Activated CD4-positive, alpha-beta T cell treated with anti-CD3 and anti-CD28 coated beads for 4 hours (primary cell): ENCODE measurements at places on chromosomes 2 and 18.

GRCh38 chr2:158766524-158766923, 28.6 kb upstream of the DAPL1 start:
- no peak for DNase-seq

DNA sequence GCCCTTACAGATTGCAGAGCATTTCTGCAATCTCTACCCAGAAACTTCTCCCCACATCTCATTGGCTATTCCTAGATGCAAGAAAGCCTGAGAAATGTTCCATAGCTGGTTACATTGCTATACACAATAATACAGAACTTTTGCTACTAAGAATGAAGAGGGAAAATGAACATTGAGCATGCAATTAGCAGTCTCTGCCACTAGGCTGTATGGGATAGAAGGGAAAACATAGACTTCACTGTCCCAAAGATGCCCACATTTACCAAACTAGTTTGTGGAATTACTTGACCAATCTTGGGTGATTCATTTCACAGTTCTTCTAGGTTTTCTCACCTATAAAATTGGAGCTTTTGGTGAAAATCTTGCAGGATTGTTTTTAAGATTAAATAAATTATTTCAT, 265.7 kb upstream of the NT5C1B start:
- DNase-seq, result no peak

GRCh38 chr18:57698571-57699276, 77.1 kb upstream of the NARS1 start:
- DNase-seq, result no peak

DNA sequence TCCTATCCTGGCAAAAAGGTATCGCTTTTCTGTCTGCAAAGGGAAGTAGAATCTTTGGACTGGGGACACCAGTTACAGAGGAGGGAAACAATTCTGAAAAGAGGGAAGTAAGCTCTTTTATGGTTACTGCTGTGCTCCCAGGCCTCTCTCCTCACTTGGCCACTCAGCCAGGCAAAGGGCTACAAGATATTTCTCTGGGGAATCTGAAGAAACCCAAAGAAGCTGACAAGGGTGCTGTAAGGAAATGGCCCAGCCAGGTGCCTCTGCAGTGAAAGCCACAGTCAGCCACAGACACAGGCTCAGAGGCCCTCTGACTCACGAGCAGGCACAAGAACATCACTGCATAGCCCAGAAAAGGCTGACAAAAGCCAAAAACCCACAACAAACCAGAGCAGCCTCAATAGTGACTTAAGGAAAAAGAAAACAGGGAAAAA, 5.8 kb downstream of the HDLBP start:
- peak; percentile 69 for DNase-seq

DNA sequence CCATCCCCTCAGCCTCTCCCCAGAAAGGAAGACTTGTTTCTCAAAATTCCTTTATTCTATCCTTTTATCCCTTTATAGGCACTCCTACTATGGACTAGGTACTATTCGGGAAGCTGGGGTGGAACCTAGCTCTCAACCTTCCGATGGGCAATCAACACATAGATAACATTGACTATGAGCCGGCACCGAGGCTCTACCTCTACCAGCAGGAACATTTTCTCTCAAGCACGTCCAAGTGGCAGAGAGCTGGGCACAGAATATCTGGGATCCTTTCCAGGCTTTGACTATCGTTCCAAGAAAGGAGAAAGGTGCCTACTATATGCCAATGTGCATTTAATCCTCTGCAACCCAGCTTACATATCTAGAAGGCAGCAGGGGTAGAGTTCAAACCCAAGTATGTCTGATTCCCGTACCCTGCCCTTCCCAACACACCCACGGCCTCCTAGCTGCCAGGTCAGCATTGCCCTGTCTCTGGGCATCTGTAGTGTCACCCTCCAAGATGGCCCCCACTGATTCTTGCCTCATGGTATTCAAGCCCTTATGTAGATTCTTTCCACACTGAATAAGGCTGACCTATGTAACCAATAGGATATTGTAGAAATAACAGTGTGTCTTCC, 28.3 kb downstream of the TNS1 start:
- DNase-seq, result no peak

- no peak for DNase-seq
Measured at GRCh38 chr2:240250985-240251847, 110.8 kb upstream of the OTOS start.

GRCh38 chr2:176370467-176371171, 101.4 kb downstream of the MTX2 start:
- DNase-seq, result no peak

GRCh38 chr2:232887171-232887850, 17.2 kb downstream of the SNORC start:
- DNase-seq, result no peak

DNA sequence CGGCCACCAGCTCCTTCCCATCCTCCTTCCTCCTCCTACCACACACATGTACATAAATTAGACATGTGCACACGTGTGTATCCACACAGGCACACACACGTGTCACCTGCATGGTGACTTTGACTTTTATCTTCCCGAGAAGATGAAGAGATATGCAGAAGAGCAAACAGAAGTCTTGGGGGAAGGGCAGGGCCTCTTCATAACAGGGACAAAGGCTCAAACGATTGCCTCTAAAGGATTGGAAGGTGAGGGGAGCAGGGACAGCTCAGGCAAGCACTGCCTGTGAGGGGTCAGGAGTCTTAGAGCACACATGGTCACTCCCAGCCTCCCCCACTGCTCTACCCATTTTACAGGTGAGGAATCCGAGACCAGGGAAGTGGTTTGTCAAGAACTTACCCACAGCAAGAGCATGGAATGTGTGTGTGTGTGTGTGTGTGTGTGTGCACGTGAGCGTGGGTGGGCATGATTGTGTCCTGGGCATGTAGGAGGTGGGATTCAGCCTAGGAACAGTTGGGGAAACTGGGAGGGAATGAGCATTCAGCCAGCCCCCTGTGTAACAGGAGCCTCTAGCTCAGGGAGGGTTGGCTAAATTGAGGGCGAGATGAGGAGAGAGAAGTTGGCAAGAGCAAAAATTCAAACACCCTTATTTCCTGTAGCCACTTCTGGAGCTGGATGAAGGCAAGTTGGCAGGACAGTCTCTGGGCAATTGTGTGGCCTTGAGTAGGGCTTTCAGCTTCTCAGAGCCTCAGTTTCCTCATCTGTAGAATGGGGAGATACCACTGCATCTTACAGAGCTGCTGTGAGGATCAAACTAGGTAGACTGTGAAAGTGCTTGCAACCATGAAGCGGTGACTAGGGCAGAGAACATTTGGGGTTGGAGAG, 24.2 kb downstream of the CIB4 start:
- DNase-seq, result no peak

DNA sequence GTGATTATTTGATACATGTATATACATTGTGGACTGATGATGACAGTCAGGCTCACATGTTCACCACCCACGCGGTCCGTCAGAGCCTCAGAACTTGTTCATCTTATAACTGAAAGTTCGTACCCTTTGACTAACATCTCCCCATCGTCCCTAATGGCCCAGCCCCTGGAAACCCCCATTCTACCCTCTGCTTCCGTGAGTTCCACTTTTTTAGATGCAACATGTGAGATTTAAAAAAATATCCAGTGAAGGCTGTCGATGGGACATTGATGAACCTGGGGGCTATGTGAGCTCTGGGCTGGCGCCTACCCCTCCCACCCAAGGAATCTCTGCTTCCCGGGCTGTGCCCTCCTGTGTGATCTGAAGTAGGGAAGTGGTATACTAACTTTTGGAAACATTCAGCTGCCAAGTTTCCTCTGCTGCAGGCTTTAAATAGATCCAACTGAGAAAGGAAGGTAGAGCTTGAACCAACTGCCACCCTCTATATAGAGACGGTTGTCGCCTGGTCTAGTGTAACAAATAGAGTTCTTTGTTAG, 163.8 kb downstream of the FAM210A start:
- DNase-seq, result peak; percentile 79

GRCh38 chr2:68925295-68925896, 27.3 kb downstream of the GKN2 start:
- peak; percentile 72 for DNase-seq

DNA sequence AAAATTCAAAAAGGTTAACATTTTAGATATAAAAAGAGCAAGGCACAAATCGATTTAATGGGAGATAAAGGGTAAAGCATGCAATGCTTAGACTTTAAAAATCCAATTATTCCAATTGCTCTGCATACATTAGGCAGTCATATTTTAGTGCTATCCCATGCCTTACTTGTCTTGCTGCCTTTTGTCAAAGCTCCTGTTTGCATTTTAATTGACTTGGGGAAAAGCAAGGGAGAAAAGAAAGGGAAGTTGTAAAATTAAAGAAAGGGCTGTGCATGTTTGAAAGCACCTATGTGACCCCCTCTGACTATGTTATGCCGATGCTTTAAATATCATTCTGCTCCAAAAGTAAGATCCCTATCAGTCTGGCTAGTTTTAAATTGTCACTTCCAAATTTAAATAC, 193.7 kb upstream of the VWC2L start:
- DNase-seq, result no peak

- DNase-seq, result no peak
Measured at GRCh38 chr2:226211439-226211838, 588.2 kb downstream of the IRS1 start.

GRCh38 chr2:231612109-231612455, 19.4 kb downstream of the TEX44 start:
- DNase-seq, result no peak

- no peak for DNase-seq
Measured at GRCh38 chr2:23260621-23261020, 124.4 kb upstream of the KLHL29 start.

DNA sequence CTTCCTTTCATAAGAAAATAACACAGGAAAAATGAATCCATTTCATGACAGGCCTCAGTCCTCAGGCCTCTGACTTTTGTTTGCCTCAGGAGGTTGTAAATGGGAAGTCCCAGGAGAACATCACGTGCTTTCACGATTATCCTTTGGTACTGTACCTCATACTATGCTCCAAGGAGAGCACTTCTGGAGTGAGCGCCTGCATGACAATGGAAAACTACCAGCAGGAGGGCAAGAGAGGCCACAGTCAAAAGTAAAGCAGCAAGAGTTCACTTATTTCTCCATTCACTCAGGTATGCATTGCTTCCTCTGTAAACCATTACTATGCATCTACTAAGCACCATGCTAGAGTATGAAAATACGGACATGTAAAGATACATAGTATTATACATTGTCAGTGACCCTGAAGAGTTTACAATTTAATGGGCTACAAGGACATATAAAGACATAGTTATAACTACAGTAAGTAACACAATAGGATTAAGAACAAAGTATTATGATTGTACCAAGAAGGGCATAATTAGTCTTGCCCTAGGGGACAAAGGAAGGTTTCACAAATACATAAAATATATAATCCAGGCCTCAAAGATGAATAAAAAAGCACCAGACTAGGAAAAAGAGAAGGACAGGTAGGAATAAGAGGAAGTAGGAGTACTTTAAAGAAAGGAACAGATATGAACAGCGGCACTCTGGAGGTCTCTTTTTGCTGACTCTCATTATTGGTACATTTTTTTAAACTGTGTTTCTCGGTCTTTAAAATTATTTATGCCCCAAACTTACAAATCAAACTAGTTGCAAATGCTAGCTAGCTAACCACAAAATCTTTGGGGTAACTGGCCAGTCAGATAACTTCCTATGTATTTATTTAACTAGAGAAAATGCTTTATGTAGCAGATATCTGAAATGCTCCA, 806.7 kb downstream of the NRXN1 start:
- DNase-seq, result no peak

GRCh38 chr18:8839281-8839680, 133.9 kb downstream of the MTCL1 start:
- no peak for DNase-seq
